ENCODE measurements at places on chromosomes 2 and 18.

GRCh38 chr2:120398051-120398995 lies 52.4 kb downstream of the INHBB start:
- no peak for DNase-seq

DNA sequence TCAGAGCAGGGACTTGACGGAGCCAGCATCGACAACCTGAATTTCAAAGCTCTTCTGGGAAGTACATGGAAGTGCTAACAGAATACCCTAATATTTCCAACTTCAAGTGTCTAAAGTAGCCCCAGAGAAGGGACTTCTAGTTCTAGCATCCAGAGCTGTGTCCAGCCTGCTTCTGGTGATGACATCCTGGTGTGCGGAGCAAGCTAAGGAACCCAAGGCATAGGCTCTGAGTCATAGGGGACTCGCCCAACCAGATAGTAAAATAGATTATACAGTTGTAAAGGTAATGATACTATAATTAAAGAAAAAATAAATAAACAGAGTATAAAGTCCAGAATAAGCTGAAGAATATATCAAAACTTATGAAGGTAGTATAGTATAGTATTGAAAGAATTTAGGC lies 108.1 kb upstream of the SERPINE2 start:
- DNase-seq, result no peak

- DNase-seq, result no peak
These were observed 594.2 kb upstream of the NXPH2 start for GRCh38 chr2:139374296-139374850.

GRCh38 chr2:99821572-99821971 lies 320.8 kb downstream of the AFF3 start:
- no peak for DNase-seq

DNA sequence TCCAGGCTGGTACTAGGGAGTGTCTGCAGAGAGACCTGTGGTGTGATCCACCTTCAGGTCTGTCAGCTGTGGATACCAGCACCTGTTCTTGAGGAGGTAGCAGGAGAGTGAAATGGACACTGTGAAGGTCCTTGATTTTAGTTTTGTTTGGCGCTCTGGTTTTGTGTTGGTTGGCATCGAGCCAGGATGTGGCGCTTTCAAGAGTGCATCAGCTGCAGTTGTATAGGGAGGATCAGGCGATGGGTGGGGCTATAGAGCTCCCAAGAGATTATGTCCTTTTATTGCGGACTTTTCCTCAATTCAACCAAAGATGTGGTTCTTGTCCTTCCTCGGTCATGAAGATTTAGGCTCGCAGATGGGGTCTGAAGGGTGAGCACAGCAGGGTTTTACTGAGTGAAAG lies 37.5 kb downstream of the SLC39A10 start:
- DNase-seq, result no peak

DNA sequence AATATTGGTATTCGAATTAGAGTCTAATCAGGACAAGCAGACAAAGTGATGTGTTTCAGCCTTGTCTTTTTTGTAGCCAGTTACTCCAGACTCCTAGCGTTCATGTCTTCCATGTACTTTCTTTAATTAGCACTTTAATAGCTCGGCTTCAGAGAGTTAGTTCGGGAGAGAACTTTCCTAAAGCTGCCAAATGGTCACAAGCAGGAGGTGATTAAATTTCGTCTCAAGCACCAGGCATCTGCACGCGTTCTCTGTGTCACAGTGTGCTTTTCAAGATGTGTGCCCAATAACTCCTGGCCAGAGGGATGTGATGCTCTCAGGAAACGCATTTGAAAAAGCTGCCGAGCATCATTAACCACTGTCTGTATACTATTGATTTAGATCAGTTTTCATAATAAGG lies 790.8 kb downstream of the SOCS6 start:
- no peak for DNase-seq

DNA sequence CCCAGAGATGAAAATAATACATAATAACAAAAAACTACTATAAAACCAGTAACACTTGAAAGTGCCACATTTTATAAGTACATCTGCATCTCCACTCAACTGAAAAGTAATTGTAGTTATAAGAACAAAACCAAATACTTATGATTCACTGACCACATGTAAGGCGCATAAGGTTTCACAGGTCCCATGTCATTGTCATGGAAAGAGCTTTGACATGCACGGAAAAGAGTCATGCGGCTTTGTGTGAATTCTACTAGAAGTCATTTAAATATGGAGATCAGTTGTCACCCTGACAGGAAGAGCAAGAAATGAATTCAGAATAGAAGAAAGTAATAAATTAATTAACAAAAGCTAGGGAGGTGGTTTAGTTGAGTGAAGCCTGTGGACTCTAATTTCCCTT lies 459.1 kb downstream of the CDH2 start:
- no peak for DNase-seq

DNA sequence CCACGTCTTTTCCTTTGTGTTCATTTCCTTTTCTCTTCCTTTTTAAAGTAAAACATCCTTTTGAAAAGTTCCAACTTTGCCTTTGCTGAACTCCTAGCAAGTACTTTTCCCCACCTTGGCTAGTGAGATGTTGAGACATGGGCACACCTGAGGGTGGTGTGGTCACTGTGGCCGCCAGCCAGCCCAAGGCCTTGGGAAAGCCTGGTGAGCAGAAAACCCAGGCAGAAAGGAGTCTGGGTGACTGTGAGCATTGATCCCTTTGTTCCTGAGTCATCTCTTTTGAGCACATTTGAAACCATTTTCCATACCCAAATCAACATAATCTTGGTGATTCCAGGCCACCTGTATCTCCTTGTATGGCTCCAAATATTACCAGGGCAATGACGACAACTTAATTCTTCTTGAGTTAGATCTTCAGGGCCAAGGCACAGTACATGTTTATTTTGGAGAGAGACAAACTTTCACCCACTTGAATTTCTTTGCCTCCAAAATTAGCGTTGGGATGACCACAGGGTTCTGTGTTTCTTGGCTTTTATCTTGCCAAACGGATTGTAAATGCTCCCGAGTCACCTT lies 14.5 kb downstream of the EPAS1 start:
- no peak for DNase-seq

DNA sequence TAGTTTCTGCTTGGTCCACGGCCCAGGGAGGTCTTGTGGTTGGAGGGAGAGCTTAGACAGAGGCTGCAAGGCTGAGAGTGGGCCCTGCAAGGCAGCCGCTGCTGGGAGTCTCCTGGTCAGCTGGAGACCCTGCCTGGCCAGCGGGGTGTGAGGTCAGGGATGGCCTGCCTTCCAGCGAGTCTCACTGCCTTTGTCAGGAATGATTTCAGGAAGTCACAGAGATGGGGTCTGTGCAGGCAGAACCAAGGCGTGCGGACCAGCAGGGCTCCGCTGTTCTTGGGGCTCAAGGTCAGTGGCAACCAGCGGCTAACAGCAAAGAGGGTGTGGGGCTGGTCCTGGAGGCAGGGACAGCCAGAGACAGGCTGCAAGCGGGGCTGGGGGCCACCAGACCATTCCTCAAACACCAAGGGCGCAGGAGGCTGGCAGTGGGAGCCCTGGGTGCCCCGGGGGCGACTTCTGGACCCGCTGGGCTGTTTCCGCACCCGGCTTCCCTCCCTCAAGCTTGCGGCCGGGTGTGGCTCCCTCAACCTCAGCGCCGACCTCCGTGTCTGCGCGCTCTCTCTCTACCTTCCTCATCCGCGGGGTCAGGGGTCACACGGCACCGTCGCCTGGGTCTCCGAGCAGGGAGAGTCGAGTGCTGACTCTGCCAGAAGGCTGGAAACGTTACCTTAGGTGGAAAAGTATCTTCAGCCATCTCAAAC lies 124.5 kb upstream of the CTDP1 start:
- no peak for DNase-seq

- DNase-seq, result no peak
These were observed 2.7 kb downstream of the NCK2 start for GRCh38 chr2:105747254-105747894.

DNA sequence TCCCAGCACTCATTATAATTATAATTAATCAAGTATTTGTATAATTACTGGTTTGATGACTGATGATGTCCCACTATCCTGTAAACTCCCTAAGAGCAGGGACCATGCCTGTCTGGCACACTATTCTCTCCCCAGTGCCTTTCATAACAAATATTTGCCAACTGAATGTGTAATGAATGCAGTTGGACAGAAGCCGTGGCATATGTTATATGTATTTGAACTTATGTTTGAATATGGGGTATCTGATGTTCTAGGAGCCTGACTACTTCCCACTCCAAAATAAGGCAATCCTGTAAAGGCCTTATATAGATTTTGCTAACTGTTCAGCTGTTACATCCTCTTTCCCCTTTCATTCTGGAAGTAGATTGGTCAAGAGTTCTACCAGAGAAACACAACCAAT lies 19.7 kb downstream of the OSBPL6 start:
- no peak for DNase-seq

GRCh38 chr18:12703664-12704063 lies 822 bp downstream of the PSMG2 start:
- DNase-seq, result no peak

DNA sequence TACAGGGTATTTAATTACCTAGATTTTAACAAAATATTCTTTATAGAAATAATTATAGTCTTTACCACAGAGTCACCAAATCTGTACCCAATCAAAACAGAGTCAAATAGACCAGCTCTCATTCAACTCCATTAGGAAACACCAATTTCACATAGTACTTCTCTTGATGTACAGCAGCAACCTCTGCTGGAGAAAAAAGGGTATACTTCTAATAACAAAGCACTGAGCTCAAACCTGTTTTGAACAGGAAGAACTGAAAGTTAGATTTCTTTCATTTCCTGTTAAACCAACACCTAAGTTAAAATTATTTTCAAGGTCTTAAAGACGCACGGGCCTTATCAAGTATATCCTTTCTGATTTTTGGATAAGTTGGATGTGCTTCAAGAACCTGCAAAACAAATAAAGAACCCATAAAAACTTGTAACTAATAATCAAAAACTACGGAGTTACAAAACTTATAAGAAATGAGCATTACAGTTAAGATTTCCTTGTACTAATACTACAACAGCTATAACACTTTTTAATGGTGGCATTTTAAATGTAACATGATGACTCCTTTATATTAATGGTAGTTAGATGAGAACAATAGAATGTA lies 79.0 kb downstream of the TTC21B start:
- DNase-seq, result peak; percentile 54

- no peak for DNase-seq
These were observed 1034.3 kb upstream of the POU3F3 start for GRCh38 chr2:103819599-103819998.

DNA sequence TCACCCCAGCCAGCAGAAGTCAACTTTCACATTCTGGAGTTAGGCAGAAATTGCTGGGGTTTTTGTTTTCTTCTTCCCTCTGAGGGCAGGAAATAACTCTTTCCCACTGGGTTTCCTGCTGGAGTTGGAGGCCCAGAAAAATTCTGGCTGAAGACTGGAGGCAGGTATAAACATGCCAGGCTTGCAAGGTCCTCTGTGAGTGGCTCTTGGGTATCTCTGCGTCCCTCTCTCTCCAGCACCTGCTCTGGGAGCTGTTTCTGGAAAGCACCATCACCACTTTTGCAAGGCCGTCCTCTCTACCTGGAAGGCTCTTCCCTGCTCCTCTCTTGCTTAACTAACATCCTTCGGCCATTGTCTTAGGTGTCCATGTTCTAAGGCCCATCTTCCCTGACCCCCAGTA lies 91.0 kb downstream of the MCFD2 start:
- DNase-seq, result no peak

DNA sequence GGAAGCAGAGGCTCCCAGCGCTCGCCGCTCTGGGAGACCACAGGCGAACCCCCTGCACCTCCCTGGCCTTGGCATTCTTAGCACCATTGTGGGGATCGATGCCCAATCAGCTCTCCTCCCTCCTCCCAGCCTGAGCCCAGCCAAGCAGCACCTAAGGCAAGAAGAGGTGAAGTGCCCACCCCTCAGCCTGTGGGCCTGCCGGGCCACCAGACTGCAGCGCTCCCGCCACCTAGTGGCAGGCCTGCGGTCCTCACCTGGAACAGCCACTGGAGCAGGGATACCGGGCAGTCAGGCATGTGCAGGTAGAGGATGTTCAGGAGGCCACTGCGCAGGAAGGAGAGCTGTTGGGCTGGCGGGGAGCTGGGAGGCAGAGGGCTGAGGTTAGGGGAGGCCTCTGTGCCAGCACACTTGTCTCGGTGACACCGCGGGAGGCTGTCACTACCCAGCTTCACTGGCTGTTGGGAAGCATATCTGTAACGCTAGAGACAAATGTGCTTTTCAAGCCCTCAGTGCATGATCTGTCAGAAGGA lies 35.2 kb downstream of the FAM178B start:
- peak; percentile 78 for DNase-seq

DNA sequence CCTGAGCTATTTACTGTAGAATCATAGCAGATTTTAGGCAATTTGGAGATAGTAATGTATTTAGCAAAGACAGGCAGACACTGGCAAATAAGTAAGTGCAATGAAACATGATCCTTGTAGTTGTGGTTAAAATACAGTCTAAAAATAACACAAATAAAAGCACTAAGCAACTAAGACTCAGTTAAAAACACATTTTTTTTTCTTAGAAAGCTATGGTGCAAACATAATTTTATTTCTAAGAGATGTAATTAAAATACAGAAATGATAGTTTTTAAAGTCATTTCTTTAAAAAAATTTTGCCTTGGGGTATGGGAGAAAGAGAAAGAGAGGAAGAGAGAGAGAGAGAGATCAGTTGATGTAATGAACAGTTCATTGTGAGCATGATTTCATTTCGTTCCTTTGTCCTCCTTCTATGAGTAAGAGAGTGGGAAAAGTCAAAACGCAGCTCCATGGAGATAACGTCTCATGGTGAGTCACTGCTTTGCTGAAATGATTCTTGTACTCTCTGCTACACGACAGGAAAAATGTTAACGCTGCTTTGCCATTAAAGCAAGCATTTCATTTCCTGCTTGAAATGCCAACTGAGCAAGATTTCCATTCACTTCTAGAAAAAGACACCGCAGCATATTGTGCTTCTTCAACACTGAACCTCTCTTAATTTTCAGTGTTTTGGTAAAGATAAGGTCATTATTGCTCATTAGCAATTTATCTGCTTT lies 61.3 kb upstream of the PGAP1 start:
- DNase-seq, result no peak

DNA sequence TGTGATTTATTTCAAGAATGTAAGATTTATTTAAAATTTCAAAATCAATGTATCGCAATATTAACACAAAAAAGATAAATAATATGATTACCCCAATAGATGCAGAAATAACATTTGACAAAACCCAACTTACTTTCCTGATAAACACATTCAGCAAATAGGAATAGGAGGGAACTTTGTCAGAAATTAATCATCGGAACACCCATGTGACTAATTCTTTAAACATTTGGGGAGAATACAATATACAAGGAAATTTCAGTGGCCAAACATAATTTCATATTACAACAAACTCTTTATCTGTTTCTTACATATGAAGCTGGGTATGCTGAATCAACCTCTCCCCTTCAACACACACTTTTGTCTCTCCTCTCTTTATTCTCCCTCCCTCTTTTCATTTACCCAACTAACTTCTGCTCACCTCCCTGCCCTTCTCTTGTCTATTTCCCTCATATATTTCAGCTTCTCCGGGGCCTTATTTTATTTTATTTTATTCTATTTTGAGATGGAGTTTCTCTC lies 309.6 kb upstream of the CNTNAP5 start:
- no peak for DNase-seq
